ENCODE measurements at places on chromosomes 2 and 18.

GRCh38 chr2:86216575-86217555 lies 17.6 kb downstream of the MRPL35 start:
- no peak for DNase-seq

- no peak for DNase-seq
Measured at GRCh38 chr2:11541693-11542274, 7.9 kb downstream of the GREB1 start.

- no peak for DNase-seq
Measured at GRCh38 chr2:135245071-135245470, 193.0 kb downstream of the RAB3GAP1 start.

DNA sequence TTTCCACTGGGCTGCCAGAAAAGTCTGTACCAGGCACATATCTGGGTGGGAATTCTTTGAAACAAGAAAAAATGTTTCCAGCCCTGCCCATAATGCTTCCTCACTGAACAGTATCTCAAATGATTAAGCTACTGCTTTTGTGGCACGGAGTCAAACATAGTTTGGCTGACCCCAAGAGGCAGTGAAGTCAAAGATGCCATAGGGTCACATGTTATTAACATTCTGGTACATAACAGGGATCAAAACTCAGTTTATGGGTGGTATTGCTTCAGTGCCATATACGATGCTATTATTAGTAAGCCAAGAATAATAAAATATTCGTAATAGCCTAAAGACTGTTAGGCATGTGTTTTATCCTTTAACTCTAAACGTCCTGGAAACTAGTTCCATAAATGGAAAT lies 112.4 kb downstream of the FEZ2 start:
- DNase-seq = no peak

DNA sequence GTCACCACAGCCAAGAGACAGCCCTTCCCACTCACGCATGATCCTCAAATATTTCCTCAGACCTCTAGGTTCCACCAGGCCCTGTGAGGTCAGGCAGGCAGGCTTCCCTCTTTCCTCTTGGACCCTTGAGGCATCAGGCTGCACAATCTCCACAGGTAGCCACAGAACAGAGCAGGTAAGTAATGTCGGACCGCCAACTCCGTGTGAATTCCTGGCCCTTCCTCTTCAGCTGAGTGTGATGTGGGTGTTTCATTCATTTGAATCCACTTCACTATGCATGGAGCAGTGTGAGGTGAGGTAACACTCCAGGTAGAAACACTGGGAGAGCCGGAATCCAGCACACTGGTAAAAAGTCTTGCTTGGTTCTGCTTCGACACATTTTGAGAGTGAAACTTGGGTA lies 44.0 kb downstream of the MRPL35 start:
- no peak for DNase-seq

DNA sequence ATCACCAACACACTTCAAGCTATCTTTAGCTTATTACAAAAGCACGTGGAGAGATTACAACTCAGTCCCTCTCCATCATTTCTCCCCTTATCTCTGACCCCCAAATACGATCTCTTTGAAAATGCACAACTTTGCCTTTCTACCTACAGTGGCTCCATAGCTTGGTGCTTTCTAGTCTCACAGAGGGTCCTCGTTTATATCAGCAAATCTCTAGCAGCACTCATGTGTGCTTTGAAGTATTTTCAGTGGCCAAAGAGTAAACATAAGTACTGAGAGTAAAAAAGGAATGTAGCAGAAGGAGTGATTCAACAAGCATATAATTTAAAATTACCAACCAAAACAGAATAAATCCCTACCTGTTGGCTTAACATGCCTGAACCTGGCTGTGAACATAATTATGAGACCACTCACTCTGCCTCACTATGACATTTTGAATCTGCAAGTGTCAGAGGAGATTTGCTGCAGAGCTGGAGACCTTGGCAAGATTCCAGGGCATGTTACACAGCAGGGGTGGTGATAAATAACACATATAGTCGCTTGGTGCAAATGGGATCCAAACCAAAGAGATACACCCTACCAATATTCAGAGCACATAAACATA lies 54.6 kb downstream of the LAMA3 start:
- no peak for DNase-seq

DNA sequence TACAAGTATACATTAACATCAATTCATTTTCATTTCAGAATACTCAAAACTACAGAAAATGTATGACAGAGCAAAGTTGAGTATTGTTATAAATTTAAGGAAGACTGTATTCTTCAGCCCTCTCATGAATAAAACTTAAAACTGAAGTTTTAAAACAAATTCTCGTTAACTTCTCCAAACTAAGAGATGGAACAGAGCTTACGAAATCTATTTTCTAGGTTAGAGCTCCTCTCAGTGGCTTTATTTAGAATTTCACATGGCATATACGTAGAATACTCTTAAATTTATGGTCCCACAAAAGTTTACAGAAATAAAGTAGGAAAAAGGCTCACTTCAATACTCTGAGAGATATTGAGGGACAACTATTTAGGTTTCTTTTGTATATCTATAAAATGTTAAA lies 612.1 kb downstream of the KCNJ3 start:
- no peak for DNase-seq

- DNase-seq = no peak
Measured at GRCh38 chr2:118130385-118130784, 42.1 kb downstream of the INSIG2 start.

DNA sequence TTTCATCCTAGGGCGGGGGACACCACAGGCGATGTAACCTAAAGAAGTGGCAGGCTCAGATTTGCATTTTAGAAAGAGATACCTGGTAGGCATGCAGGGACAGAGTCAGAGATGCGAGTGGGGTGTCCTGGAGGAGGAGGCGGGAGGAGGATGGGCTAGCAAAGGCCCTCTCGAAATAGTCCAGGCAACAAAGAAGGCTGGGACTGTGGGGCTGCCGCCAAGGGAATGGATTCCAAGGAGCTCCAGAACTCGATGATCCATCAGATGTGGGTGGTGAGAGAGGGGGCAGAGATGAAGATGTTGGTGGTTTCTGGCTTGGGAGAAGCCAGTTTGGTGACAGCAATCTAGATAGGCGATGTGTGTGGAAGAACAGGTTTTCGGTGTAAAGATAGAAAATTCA lies 12.5 kb upstream of the INPP5D start:
- no peak for DNase-seq

GRCh38 chr2:38375696-38376345 lies 1.3 kb downstream of the ATL2 start:
- DNase-seq = no peak

DNA sequence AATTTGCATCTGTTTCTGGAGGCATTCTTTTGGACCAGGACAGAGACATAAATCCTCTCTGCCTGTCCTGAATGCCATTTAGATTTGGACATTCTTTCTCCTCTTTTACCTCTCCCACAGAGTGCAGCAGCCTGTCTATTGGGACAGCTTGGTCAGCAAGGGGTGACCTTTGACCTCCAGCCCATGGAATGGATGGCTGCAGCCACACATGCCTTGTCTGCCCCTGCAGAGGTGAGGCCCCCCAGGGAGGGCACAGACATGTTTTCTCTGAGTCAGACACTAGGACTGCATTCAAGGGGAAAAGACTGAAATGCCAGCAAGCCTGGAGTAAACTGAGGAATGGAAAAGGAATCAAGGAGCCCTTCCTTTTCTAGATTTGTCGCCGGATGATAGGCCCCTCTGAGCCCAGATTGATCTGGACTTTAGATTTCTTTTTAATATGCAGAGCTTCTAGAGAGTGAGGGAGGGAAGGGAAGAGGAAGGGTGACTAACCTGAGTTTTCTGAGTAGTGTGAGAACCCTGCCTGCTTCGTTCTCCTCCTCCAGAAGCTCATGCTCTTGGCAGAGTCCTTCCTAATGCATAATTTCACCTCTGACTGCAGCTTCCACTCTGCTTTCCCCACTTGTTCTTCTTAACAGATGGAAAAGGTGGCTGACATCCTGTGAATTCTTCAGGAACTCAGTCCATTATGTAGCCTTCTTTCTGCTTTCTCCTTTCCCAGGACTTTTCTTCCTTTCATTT lies 16.1 kb upstream of the TTLL4 start:
- DNase-seq = no peak

DNA sequence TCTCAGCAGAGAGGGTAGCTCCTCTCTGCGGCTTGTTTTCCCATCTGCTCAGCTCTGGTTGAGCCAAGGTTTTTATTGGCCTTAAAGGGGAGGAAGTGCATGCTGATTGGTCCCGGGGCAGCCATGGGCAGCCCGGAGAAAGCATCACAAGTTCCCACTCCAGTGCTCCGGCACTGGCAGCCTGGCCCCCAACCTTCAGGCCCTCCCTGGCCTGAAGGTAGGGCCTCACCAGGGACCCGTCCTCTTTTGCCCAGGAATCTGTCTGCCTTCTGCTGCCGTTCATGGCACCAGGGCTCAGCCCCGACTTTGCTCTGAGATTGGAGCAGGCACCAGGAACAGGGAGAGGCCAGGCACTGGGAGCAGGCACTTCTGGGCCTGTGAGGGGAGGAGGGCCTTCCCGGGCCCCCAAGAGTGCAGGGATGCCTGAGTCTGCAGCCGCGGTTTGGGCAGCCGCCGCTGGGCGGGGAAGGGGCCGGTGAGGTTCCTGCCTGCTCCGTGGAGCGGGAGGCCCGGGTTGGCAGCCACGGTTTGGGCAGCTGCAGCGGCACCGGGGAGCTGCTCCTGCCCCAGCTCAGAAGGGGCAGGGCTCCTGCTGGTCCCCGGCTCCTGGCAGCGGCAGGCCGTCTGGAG lies 17.5 kb upstream of the ILKAP start:
- DNase-seq = no peak

DNA sequence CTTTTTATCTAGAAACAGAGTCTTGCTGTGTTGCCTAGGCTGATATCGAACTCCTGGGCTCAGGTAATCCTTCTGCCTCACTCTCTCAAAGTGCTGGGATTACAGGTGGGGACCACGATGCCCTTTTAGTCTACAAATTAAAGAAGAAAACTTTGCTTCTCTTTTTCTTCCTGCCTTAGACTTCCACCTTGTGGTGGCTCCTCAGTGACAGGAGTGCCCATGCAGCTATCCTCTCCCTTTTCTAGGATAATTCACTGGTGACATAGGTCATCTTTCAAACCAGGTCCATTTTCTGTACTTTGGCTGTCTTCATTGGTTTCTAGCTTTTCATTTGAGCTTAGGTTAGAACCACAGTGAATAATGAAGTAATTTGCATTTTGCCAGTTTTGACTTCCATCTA lies 13.6 kb downstream of the DCAF17 start:
- DNase-seq = no peak

GRCh38 chr18:22250591-22250996 lies 81.2 kb downstream of the GATA6 start:
- no peak for DNase-seq

- DNase-seq = no peak
Measured at GRCh38 chr2:196503398-196503797, 136.1 kb upstream of the CCDC150 start.

GRCh38 chr2:246489-247144 lies 17.2 kb downstream of the SH3YL1 start:
- peak; percentile 46 for DNase-seq

DNA sequence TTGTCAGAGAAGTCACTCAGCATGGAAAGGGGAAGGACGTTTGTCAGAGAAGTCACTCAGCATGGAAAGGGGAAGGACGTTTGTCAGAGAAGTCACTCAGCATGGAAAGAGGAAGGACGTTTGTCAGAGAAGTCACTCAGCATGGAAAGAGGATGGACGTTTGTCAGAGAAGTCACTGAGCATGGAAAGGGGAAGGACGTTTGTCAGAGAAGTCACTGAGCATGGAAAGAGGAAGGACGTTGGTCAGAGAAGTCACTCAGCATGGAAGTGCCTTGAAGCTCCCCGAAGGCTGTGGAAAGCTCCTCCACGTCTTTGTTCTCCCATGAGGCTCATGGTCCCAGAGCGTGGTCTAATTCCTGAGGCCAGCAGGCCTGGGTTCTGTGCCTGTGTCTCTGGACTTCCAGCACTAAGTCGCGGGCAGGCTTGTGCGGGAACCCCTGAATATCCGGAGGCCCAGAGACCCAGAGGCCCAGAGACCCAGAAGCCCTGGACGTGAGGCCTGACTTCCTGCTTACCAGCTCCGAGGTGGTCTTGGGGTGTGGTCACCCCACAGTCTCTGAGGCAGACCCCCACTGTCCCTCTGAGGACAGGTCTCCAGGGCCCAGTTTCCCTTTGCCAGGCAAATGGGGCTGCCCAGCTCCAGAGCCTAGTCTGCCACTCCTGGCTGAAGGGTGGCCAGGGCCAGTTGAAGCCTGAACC lies 70.4 kb upstream of the TWIST2 start:
- no peak for DNase-seq

- DNase-seq = no peak
Measured at GRCh38 chr2:146241023-146241422, 1603.8 kb upstream of the ACVR2A start.

DNA sequence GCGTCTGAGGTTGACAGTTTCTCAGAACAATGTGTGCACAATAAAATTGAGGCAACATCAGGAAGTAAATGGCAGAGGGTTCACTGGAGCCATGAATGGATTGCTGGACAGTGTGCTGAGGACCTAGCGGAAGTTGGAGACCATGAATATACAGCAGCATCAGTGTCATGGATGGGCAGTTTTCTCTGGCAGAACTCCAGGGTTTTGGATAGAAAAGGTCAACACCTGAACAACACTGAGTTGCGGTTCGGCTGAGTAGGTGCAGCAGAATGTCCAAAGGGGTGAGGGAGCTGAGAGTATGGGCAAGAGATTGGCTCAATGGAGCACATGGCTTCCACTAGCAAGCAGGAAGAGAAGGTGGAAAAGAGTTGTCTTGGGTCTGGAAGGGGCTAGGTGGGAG lies 73.7 kb downstream of the DNER start:
- DNase-seq = no peak

DNA sequence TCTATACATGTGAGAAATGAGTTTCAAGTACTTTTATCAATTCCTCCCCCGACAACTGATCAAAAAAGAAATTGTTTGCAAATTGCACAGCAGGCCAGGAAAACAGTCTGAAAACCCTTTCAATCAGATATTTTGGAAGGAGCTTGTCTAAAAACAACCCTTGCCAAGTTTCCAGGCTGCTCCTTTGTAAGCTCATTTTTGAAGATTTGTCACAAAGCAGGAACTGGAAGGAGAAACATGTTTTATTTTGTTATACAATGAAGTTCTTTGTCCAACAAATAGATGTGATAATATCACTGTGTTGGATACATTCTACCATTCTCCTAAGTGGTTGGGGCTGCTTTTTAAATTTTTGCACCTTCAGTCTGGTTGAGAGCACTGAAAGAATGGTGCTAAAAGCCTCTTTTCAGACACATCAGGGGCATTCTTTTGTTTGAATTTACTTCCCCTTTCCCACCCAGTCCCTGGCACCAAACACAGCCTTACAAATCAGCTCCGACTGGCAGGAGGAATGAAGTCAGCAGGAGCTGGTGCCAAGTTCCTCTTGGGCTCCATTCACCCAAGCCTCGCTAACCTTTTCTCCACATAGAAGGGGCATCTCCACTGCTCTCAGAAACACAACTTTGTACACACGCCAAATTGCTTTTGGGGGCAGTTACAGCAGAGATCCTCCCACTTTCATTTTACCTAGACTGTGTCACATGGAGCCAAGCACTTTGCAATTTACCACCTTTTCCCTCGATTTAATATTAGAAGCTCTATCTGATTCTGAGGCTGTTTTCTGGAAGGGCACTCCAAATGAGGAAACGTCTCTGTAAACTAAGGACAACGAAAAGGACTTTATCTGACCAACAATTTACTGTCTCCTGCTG lies 88.0 kb downstream of the C1D start:
- no peak for DNase-seq

Data from NCI-H187 (cell line).